ENCODE measurements at places on chromosomes 2 and 18.

DNA sequence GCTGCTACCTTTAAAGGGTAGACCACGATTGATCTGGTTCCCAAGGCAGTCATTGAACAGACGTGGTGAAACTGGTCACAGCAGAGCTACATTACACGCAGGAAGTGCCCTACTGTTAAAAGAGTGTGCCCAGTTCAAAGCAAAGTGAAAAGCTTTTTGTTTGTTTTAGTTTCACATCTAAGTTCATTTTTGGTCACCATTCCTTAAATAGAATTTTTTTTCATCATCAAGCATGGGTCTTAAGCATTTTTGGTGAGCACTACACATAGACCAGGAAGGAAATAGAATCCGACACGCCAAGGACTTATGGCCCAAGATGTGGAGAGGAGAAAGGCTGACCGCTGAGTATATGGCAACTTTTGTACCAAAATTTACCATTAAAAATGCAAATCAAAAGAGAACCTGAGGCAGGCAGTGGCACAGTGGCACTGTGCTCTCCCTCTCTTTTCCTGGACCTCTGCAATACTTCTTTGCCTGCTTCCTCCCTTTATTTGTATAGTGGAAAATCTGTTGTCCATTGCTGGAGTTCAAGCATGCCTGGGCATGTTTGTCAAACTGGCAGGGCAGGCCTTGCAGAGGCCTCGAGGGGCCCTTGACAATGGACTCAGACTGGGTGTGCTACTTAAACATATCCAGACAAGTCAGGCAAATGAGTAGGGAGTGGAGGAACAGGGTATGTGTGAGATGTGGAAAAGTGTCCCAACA is 42.6 kb upstream of the HNRNPA3 start:
- no peak for DNase-seq

DNA sequence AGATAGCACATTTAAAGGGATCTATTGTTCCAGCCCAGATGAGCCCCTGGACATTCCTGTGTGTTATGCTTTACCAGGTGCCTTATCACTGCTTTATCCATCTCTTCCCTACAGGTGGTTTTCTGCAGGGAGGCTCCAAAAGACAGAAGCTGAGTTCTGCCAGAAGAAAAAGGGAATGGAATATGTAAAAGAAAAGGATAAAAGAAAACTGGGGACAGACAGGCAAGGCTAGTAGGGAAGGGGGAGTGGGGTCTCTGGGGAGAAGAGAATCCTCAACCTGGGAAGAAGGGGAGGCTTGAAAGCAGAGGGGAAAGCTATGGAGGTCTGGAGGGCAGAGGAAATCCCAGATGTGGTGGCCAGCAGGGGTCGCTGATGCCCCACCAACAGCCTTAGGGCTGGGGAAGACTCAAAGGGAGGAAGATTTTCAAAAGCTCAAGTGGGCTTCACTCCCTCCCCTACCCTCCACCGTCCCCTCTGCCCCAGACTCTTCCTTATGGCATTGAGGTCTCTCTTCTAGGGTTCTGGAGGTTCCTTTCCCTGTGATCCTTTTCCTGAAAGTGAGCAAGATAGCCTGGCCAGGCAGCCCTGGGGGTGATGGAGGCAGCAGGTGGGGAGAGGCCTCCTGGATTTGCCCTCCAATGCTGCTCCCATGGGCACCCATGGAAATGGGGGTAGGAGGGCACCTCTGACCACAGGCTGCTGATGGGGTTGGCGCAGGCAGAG is 178.1 kb upstream of the PKDCC start:
- peak; percentile 79 for DNase-seq

- DNase-seq: no peak
Observed at GRCh38 chr18:29154196-29154757, 977.3 kb upstream of the CDH2 start.

- no peak for DNase-seq
Observed at GRCh38 chr2:69561101-69561500, 82.4 kb downstream of the AAK1 start.

DNA sequence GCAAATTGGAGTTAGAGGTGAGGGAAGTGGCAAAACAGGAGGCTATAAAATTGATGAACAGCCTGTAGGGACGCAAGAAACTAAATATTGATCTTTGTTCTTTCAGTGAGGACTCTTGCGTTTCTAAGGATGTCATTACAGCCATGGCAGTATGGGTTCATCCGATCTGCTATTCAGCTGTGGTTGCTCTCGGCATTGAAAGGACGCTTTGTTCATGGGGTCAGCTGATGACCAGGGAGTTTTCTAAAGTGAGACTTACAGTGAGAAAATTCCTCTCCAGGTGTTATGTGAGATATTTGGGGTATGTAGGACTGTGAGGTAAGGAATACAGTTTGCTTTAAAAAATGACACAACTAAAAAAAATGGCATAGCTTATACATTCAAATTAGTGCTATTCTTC is 52.7 kb upstream of the PELI1 start:
- no peak for DNase-seq

GRCh38 chr2:2230433-2230817 is 100.7 kb downstream of the MYT1L start:
- DNase-seq: peak; percentile 72

- no peak for DNase-seq
Observed at GRCh38 chr2:130963849-130964793, 127.4 kb downstream of the ARHGEF4 start.

GRCh38 chr2:88077080-88077479 is 9.5 kb downstream of the SMYD1 start:
- DNase-seq: no peak

DNA sequence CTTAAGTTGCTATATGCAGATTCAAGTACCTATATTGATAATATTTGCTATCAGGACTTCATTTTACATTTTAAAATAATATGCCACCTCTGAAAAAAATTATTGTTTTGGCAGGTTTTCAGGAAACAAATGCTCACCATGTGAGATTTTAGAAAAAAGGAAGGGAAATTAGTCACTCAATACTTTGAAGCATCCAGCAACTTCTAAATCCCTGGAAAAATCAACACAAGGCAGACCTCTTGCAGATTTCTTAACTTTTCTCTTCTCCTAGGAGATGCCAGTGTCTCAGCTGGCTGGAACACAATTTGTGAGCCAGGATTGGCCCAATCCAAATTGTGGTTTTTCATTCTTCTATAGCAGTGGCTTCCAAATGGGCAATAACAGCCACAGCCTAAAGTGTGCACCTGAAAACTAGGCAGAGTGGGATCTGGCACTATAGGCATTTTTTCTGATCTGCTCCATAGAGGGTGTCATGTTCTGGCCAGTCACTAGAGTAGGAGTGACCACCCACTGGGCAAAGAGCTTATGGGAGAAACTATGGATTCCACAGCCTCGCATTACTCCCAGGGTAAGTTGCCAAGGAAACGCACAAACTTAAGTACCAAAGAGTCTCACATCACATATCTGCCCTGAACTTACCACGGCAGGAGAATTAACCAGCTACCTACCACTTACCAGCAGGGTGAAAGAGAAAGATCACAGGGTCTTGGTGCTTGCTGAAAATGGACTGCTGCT is 28.1 kb upstream of the THOC1 start:
- no peak for DNase-seq

DNA sequence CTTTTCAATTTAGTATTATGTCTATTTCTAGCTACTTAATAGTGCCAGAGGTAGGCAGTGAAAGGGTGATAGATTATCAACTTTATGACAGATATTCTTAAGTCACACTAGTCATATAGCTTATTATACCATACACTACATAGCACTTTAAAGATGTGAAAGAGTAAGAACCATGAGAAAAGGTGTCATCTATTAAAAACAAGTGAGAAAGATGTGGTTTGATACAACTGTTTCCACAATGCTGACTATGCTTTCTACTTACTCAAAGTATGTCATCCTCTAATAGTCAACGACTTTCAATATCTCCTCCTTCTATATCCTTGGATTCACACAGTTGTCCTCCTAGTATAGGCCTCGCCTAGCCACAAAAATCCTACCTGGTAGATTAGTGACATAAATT is 132.9 kb upstream of the WDSUB1 start:
- DNase-seq: no peak
